NCI-H774 (cell line): ENCODE measurements at places on chromosomes 7 and 10.

GRCh38 chr10:124679401-124679800, 64.8 kb downstream of the FAM53B start:
- no peak for DNase-seq

DNA sequence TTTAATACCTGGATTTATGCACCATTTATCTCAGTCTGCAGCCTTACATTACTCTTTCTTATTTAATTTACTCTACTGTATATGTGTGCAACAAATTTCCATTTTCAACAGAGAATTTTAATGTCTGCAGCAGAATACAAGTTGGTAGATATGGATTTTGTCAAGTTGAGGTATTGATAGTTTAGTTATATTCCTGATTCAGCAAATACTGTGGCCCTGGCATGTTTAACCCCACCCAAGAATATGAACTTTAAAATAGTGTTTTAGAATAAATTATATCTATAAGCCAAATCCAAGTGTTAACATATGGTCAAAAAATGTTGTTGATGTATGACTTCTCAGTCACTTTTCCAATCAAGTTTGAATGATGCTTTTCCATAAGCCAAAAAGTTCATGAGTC, 378.4 kb upstream of the NRG3 start:
- no peak for DNase-seq

DNA sequence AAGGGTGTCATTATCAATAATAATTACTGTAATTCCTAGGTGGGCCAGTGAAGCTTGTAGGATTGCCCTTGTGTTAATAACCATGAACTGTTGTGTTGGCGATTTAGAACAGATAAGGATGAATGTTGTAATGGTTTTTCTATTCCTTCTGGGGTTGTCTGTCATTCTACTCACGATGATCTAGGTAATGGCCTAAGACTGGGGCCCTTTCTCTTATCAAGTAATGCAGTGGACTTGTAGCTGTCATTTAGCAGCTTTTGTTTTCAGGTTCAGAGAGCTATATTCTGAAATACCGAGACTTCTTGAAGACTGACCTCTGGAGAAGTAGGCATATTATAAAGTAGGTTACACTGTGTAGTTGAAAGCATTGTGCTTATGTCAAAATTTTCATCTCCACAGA, 110.2 kb downstream of the TAF3 start:
- no peak for DNase-seq

DNA sequence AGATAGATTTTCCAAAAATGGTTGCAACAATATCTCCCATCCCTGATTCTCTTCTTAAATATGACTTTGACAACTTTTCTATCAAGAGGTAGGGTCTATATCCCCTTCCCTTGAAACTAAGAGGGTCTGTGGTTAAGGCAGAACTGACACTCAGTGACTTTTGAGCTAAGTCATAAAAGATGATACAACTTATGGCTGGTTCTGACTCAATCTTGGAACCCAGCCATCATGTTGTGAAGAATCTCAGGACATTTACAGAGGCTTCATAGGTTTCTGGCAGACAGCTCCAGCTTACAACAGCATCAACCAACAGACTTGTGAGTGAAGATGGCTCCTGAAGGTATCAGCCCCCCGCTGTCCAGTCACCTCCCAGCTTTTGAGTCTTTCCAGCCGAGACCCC, 203.5 kb downstream of the RNLS start:
- DNase-seq, result no peak

DNA sequence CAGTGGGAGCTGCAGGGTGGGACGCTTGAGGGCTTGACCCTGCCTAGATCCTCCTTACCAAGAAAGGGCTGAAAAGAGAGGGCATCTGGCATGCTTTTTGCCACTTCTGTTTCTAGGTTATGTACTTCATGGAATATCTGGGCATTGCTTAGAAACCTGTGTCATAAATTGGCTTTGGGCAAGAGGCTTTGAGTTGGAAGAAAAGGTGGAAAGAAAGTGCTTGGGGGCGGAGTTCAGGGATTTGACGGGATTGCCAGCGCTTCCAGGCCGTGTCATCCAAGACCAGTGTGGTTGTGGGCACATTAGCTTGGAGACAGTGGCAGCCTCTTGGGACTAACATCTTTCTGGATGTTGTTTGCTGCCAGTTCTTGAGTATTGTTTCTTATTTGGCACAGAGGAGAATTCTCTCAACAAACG, 825 bp downstream of the ZNF862 start:
- no peak for DNase-seq

- no peak for DNase-seq
Measured at GRCh38 chr7:52959336-52959735, 76.1 kb upstream of the POM121L12 start.

DNA sequence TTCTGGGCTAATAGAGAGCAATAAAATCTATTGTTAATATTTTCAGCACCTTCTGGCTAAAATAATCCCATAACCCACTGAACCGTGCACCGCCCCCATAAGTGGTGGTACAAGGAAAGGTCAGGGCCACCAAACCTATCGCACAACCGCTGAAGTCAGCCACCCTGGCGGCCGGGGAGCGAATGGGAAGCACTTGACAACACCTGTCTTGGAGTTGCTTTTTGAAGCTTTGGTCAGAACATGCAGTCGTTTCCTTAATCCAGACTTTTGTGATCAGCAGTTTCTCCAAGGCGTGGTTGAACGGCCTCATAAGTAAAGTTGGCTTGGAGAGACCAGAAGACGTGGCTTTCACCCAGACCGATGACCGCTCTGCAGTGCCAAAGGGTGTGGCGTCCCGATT, 97.4 kb downstream of the DNAJB6 start:
- DNase-seq, result no peak

DNA sequence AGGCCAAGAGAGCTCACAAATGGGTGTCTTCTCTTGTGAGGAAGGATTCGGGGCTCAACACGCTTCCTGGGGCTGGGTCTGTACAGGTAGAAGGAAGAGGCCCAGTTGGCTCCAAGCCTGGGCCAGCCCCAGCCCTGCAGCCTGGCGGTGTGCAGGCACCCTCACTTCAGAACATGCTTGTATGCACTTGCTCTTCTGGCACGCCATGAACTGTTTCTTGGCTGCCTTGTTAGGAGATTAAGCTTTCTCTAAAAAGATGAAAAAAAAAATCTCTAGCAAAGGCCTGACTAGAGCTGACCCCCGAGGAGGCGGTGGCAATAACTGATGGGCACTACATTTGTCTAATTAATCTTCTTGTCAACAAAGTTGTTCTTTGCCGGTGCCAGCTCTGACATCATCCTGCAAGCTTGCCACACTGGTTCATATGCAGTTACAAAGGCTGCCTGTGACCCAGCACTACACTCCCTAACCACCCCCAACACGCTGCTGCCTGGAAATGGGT, 94.7 kb downstream of the WDR11 start:
- no peak for DNase-seq

GRCh38 chr7:84251277-84251781, 56.7 kb upstream of the SEMA3A start:
- DNase-seq, result no peak

DNA sequence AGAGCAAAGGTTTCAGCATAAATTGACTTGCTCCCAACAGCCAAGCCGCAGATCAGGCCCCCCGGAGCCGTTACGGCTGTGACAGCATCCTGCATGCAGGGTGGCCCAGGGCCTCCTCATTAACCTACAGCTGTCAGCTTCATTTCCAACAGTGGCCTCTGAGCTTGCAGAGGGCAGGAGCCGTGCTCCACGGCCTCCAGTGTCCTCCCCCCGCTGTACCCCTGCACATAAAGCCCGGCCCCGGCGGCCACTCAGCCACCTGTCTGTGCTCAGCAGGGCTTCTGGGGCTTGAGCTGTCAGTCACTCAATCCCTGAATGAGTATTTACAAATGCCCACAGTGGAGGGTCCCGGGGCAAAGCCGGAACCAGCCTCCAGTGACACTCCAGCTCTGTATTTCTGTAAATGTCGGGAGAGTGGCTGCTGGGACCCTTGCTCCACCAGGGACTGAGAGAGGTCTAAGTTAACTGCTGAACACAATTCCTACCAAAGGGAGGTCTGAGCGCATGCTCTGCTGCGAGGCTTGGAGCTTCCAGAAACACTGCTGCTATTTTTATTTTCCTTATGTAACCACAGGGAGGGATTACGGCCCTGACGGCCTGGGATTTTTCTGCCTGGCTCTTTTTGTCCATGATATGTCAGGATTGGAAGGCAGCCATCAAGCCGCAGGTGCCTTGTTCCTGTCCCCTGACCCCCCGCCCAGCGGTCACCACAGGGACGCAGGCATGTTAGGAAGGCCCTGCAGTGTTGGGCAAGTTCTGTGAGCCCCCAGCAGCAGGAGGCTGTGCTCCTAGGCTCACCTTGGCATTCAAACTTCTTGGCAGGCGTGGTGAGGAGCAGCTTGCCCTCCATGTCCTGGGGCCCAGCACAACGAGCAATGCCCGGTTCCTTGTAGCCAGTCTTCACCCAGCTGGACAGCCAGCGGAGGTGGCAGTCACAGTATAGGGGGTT, 165.0 kb downstream of the SLIT1 start:
- DNase-seq, result no peak

GRCh38 chr10:86155054-86155921, 211.3 kb downstream of the GRID1 start:
- no peak for DNase-seq

DNA sequence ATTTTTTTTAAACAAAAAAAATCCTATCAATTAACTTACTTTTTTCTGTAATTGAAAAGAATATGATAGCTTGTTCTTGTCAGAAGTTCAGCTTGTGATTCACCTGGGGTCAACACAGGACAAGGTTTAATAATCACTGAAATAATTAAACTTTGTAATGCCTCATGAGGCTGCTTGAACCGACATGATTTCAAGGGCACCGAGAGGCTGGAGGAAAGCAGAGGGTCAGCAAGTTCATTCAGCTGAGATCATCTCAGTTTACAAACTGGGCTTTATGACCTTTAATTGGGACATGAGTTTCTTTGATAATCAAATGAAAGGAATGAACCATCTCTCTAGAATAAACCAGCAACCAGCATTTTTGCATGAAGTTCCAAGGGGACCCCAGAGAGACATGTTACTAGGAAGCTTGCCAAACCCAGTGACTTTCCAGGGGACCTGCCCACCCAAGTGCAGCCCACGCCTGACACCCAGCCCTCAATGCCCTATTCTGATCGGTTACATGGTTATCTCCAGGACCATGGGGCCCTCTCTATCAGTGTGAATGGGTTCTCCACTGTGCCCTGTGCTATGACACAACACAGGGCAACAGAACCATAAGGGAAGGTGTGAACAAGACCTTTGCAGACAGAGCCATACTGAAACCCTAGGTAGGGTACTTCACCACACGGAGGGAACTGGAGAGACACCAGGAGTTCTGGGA, 7.8 kb upstream of the CYP3A4 start:
- no peak for DNase-seq

DNA sequence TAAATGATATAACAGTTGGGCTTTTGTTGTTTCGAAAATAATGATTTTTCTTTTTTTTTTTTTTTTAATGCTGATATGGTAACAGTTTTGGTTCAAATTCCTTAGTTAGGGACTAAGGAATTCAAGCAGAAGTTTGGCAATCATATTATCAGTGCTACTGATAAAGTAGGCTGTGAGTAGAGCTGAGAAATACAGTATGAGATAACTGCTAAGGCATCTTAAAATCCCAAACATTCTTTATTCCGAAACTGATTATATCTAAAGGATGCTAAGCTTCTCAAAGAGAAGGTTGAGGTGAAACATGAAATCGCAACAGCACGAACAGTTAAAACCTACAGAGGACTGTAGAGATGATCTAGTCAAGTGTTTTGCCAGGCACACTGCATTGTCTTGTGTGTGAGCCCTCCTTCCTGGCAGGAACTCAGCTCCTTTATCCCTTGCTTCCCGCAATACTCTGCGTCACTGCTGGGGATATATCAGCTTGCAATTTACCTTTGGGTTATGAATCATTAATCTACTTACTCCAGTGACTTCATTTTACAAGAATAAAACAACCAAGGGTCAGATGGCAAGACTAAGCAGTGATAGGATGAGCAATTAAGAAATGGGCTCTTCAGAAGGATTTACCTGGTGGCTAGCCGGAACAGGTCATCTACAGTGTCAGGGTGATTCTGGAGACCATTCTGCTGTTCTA, 36.7 kb downstream of the IRF5 start:
- DNase-seq, result no peak

DNA sequence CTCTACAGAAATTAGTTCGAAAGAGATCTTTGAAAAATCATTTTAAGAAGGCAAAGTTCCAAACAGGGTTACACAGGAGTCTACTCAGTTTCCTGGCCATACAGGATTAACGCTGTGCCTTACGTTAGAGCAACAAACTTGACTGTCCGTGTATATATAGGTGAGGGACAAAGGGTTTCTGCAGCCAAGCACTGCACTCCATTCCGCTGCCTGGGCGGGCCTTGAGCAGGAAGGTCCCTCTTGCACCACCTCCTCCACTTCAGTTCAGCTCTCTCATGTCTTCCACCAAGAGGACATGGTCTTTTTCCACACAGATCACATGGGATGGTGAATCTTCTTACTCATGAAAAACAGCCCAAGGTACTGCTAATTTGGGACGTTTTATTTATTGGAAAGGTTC, 43.2 kb downstream of the MCMBP start:
- no peak for DNase-seq

DNA sequence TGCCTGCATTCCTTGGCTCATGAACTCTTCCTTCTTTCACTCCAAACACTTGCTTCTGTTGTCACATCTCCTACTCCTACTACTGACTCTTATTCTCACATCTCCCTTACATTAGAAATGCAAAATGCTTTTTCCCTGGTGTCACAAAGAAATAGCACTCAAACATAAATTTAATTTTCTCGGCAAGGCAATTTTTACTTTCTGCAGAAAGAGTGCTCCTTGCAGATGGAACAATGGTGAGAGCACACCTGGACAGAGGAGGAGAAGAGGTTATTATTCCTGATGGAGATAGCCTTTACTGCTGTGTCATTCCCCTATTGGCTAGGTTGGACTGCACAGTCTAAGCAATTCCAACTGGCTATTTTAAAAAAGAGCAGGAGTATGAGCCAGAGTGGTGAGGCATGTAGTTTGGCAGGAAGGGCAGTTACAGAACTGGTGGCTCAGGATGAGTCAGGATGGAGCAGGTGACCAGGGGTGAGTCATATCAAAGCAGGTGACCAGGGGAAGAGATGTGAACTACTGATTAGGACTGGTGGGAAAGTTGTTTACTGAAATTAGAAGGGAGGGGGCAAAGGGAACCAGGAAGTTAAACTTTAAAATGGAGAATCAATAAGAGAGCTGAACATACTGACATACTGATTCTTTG, 52.9 kb downstream of the CYP2C9 start:
- DNase-seq, result no peak

DNA sequence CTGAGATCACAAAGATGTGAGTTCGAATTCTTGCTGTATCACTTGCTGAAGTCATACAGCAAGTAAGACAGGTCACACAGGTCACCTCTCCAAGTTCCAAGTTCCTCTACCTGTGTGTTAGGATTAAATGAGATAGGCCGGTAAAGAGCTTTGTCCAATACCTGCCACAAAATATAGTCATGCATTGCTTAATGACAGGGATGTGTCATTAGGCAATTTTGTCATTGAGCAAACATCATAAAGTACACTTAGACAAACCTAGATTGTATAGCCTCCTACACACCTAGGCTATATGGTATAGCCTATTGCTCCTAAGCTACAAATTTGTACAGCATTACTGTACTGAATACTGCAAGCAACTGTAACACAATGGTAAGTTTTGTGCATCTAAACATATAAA, 469.4 kb downstream of the KCNMA1 start:
- no peak for DNase-seq

GRCh38 chr10:117424883-117425649, 49.8 kb upstream of the PDZD8 start:
- no peak for DNase-seq

- DNase-seq, result no peak
Measured at GRCh38 chr10:131700032-131700431, 200.8 kb upstream of the PPP2R2D start.

GRCh38 chr10:29840516-29841276, 205.9 kb upstream of the SVIL start:
- no peak for DNase-seq

- DNase-seq, result no peak
Measured at GRCh38 chr7:12269100-12269895, 58.2 kb downstream of the TMEM106B start.
